ENCODE measurements at places on chromosomes 12 and 14.

DNA sequence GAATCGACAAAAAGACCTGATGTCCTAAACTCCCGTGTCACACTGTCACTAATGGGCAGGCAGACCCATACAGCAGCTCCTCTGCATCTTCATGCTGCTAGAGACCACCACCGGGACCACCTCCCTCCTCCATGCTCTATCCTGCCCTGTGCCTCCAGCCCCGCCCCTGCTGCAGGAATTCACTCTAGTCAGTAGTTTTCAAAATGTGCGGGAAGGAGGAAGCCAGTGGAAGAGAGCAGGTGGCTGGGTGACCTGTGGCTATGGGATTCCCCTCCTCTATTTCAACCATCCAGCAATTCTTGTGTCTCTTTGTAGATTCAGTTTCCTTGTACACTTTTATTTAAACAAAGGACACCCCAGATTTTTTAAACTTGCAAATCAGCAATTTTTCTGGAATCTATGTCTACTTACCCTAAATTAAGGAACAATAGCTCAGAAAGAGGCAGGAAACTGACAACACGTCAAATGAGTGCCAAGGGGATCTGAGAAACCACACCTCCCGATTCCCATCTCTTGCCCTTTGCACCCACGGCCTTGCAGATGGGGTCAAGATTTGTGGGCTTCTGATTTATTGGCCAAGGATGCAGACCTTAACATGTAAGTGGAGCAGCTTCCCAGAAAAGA is 20.4 kb upstream of the MAP1LC3B2 start:
- DNase-seq, result no peak

GRCh38 chr12:14845350-14845750 is 2.0 kb upstream of the ART4 start:
- peak; percentile 75 for DNase-seq

- DNase-seq, result no peak
These were observed 175.4 kb upstream of the LHX5 start for GRCh38 chr12:113647048-113647447.

GRCh38 chr14:49915085-49915484 is 22.2 kb downstream of the ARF6 start:
- DNase-seq, result no peak

- DNase-seq, result peak; percentile 29
These were observed 132.2 kb downstream of the ANO4 start for GRCh38 chr12:100926669-100927248.

DNA sequence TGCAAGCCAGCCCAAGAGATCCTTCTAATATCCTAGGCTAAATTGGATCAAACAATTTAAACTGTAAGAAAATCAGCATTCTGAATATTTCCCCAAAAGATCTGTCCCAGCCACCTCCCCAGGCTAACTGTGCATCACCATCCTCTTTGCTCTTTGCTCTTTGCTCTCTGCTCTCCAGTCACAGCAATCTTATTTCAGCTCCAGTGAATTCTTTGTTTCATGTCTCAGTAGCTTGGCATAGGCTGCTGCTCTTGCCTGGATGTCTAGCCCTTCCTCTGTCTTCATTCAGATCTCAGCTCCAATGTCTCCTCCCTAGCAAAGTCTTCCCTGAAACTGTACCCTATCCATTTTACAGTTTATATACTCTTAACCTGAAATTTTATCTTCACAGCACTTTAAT is 399.8 kb upstream of the USP15 start:
- DNase-seq, result peak; percentile 31

- DNase-seq, result no peak
These were observed 354.4 kb downstream of the MED13L start for GRCh38 chr12:115922952-115923564.

DNA sequence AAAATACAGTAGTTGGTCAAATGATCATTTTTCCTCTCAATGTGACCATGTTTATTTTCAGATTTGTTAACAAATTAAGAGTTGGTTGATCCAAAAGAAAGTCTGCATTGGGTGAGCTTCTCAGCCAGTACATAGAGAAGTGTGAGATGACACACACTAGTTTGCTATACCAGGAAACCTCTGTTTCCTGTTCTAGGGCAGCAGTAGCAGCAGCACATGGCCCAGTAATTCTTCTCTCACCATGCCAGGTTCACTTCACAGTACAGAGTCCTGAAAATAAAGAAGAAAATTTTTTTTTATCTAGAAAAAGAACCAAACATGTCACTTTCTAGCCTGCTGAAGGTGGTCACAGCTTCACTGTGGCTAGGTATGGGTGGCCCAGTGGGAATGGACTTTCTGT is 250.2 kb upstream of the OR4E1 start:
- DNase-seq, result no peak

DNA sequence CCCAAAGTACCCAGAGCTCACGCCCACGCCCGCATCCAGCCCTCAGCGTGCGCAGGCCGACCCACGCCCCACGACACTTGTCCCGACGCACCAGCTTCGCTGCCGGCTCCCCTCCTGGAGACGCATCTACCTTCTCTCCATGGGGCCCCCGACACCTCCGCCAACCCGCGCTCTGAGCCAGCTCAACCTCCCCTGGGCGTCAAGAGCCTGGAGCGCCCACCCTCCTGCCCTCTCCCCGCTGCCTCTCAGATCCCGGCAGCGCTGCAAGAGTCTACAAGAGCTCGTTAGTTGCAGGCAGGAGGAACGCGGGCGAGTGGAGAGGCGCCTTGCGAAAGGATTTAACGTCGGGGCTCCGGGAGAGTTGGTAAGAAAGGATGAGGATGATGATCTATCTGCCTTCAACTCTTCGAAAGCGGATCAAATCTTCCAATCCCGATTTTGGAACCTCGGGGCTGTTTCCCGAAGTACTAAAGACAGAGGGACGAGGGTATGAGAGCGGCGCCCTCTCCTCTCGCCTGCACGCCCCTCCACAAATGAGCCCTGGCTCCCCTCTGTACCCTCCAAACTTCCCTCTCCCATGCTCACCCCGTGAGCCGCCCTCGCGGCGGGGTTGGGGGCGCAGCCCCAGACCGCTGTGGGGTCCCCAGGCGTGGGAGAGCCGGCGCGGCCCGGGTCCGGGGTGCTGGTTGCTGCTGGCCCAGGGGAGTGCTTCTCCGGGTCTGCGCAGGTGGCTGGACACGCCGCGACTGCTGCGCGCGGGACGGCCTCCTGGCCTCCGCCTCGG is 979 bp downstream of the LTBP2 start:
- DNase-seq, result no peak

GRCh38 chr14:49553892-49554291 is 32.3 kb downstream of the RPS29 start:
- DNase-seq, result no peak

DNA sequence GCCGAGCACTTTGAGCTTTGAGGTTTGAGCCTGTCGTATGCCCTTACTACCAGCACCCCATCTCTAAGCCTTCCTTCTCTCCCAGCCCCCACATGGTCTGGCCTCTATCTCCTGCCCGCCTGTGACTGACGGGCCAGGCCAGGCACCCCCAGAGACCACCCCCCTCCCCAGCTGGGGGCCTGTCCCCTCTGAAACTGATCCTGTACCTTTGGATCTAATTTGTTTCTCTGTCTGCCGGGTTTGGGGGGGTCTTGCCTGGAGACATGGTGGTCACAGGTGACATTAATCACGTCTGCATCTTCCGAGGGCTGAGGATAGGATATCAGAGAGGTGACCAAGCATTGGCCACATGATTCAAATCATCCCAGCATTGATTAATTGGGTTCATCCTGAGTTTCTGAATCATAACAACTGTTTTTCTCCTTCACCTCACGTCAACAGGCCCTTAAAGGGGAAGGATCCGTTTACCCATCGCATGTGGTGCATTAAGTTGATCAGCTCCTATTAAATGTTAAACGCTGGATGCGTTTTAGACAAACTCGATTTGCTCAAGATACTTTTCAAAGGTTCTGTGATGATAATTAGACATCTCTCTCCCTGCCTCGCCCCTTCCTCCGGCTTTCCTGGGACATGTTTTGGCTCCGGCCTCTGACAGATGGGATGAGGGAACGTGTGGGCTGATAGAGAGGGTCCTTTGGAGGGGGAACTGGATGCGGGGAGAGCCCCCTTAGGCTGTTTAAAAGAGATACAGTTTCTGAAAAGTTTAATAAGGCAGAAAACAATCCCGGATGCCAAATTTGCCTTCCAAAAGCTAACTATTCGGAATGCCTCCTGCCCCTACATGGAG is 63.3 kb upstream of the TBX3 start:
- no peak for DNase-seq

- DNase-seq, result no peak
These were observed 14.0 kb upstream of the ENDOU start for GRCh38 chr12:47739297-47739696.

DNA sequence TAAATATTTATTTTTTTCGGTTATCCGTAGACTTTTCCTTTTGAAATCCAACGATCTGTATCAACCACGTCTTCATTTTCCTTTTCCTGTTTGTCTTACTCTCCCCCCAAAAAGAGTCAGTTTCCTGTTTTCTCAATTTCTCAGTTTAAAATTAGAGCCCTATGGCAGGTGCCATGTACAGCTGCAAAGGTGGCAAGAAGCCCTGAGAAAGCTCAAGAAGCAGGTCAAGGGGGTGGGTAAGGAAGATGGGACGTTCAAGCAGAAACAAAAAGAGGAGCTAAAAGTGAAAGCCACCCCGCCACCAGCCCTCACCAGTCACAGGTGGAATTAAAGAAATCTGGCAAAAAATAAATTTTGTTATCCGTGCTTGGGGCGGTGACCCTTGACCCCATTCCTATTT is 26.7 kb downstream of the SLC35E3 start:
- DNase-seq, result no peak

DNA sequence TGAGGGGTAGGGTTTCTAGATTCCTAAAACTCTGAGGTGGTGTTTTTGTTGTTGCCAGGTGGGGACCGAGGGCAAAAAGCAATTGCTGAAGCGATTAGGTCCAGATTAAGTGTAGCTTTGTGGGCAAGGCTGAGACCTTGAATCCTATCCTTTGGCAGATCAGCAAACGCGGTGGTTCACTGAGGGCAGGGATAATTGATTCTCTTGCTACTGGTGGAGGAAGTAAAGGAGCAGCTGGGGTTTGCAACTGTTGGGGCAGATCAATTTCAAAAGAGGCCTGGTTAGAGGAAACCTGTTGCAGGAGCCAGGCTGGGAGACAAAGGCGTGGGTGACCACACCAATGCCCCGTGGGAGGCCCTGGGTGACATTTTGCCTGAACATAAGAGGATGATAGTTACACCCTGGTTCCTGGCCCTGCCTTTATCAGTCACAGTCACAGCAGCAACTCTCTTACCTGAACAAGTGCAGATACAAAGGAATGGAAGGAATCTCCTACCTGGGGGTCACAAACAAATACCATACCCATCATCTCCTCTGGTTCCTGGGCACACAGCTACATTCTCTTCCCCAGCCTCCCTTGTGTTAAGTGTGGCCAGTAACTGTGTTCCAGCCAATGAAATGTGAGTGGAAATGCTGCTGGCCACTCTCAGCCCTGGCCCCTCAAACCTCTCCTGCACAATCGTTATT is 43.3 kb upstream of the RASSF3 start:
- no peak for DNase-seq

- DNase-seq, result no peak
These were observed 93.4 kb downstream of the CAND1 start for GRCh38 chr12:67362526-67362925.

DNA sequence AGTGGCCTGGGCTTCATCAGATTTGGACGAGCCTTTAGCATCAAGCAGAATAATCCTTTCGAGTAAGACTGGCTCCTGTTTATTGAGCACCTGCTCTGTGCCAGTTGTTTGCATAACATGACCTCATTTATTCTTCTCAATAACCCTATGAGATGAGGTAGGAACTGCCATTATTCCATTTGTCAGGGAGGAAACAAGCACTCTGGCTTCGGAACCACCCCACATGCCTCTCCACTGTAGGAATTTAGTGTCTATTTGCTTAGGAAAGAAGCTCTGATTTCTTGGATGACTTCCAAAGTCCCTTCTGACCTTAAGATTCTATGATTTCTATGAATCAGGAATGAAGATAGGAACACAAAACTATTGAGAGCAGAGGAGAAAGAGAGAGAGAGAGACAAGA is 11.0 kb downstream of the SAMD4A start:
- peak; percentile 54 for DNase-seq

DNA sequence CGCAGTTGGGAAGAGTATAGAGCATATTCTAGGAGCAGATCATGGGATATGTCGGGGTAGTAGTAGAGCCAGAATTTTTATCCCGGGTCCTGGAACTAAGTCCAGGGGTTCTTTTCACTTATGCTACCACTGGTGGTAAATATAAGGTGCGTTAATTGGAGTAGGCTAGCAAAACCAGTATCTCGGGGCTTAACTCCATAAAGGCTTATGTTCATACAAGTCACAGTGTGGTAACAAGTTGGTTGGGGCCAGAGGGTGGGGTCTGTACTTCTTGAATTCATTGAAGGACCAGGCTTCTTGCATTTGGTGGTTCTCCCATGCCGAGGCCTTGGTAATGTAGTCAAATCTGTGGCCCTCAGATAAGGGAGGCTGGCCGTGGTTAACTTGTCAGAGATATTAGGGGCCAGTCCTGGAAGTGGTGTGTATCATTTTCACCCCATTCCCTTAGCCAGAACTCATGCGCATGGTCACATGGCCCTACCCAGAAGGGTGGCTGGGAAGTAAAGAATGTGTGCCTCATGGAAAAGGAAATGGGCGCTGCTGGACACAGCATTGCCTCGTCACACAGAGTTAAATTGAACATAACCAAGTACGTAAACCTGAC is 1.5 kb upstream of the ZNF641 start:
- no peak for DNase-seq

- DNase-seq, result no peak
These were observed 24.8 kb downstream of the RGS6 start for GRCh38 chr14:71956920-71957563.

GRCh38 chr14:81637639-81638038 is 104.0 kb upstream of the SEL1L start:
- DNase-seq, result no peak

DNA sequence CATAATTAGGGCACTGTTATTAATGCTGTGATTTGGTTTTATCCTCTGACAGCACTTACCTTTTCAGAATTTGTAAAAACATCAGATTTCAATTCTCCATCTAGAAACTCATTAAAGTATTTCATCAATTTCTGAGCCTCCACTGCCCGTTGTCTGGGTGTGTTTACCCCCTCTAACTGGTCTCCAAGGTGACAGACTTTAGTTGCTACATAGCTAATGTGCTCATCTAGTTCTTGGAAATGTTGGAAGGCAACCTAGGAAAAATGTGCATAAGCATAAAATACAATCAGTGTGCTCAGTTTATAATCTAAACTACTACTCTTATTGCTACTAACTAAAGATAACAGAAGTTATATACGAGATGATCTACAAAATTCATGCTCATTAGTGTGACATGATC is 24.6 kb downstream of the EXOC5 start:
- DNase-seq, result peak; percentile 54

GRCh38 chr12:122987086-122987951 is 6.8 kb downstream of the ARL6IP4 start:
- DNase-seq, result no peak

DNA sequence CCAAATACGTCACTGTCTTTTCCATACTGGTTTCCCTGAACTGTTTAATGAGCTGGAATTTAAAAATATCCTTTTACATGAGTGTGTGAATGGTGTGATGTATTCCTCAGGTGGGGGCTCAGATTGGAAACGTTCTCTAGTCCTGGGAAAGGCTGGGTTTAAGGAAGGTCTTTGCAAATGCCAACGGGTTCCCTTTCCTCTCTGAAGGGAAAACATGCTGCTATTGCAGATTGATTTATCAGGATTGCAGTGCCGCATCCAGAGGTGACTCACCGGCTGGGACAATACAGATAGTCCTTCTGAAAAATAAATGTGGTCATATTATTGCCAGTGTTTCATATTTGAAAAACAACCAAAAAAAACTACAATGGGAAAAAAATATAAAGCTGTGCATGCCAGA is 193.1 kb upstream of the FLRT2 start:
- DNase-seq, result no peak

- DNase-seq, result no peak
These were observed 6.0 kb downstream of the GPR132 start for GRCh38 chr14:105059035-105059924.
